ENCODE measurements at places on chromosomes 5 and 9. TPM values are rescaled to one million over a fixed set of nuclear protein-coding genes. Genes with fewer than 3 reads are reported as not detected.

PPIC gene
- total RNA-seq, result 50.8 TPM

ZNF608 gene
- 32.3 TPM for total RNA-seq

SPAG8 gene
- 2.5 TPM for total RNA-seq

KIAA0825 gene
- 3.6 TPM for total RNA-seq

KCNMB1 gene
- 59.1 TPM for total RNA-seq

RNF180 gene
- total RNA-seq, result 2.8 TPM

PCDHGB1 gene
- 4.1 TPM for total RNA-seq

SLC45A2 gene
- 1.0 TPM for total RNA-seq

GALNT12 gene
- 121 TPM for total RNA-seq

DNA sequence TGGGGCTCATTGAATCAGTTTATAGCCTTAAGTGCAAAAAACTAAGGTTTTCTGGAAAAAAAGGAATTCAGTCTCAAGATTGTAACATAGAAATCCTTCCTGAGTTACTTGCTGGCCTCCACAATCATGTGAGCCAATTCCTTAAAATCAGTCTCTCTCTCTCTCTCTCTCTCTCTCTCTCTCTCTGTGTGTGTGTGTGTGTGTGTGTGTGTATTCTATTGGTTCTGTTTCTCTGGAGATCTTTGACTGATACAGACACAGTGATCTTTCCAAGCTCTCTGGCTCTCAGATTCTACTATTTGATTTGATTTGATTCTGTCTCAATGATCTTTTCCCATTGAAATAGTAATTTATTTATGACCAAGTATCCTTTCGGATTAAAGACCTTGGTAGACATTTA is 74.6 kb downstream of the CFAP95 start:
- DNase-seq, result no peak

- no peak for DNase-seq
These were observed 216.2 kb upstream of the IER5L start for GRCh38 chr9:129394061-129394885.

GRCh38 chr9:98890256-98890655 is 53.5 kb upstream of the COL15A1 start:
- DNase-seq, result no peak

DNA sequence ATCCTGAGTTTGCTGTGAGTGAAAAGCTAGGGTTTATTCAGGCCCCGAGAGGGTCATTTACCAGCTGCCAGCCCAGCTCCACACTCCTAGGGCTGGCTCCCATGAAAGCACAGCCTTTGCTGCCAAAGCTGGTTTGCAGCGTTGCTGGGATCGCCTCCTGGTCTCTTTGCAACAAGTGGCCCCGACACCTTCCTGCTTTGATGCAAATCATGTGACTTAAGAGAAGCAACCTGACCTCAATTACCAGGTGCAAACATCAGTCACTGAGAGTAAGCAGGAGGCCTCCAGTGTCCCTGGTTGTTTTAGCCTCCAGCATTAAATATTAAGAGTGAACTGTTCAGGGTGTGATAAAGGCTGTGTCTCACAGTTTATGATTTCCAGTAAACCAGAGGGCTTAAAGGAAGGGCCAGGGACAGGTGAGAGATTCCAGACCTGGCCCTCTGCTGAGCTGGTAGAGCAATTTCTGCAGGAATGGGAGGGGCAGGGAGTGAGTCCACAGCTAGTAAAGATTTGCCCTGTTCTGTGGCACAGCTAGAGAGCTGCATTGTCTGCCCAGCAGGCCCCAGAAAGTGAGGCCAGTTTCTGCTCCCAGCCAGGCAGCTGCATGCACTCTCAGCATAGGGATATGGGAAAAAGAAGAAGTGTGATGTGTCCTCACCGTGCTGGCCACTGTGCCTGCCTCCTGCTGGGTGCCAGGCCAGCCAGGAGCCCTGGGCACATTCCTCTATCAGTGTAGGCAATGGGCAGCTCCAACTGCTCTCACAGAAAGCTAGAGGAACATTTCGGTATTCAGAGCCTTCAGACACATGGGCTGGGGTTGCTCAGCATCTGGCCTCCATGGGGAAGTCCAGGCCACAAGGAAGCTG is 58.0 kb downstream of the SLC22A5 start:
- DNase-seq, result peak; percentile 81

DNA sequence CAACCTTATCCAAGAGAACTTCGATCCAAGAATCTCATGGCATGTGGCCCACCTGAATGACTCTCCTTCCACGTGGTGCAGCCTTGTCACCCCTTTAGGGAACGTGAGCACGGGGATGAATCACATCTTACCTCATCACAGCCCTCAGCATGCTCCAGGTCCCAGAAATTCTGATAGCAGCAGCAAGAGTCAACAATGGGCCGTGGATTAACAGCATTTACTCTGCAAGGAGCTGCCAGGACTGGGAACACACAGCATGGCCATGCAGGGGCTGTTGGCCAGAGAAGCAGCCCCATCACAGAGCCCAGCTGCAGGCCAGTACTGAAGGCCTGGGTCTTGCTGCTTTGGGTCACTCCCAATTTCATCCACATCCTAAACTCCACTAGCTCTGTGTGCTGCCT is 150.4 kb downstream of the C5orf15 start:
- DNase-seq, result no peak

DNA sequence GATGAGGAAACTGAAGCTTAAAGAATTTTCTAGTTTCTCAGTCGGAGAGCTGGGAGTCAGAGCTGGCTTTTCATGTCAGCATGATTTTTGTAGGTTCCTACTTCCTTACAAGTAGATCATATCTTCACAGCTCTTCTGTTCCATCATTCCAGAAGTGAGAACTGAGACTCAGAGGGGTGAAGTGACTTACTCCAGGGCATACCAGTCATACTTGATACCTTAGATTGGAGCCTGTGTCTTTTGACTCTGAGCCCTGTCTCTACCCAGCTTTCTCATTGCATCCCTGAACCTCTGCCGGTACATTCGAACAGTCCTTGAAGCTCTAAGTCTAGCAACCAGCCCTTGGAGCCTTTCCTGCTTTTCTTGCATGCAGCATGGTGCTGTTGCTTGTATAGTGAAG is 53.3 kb downstream of the MCCC2 start:
- DNase-seq, result no peak

DNA sequence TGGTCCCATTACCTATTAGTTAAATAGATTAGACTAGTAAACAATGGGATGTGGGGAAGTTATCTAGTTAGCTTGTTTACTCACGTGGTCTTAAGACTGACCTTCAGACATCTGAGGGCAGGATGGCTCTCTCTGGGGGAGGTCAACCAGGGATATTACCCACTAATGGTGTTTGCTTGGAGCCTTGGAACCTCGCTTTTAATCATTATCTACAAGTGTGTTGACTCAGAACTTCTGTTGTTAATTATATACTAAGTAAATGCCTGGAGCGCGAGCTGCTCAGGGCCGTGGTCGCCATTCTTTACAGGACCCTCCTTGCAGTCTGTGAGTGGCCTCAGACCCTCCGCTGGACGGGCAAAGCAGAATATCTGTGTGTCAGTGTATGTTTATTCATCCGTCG is 48.5 kb upstream of the ZNF354A start:
- DNase-seq, result no peak

- no peak for DNase-seq
These were observed 638.6 kb upstream of the ACO1 start for GRCh38 chr9:31745886-31746285.

DNA sequence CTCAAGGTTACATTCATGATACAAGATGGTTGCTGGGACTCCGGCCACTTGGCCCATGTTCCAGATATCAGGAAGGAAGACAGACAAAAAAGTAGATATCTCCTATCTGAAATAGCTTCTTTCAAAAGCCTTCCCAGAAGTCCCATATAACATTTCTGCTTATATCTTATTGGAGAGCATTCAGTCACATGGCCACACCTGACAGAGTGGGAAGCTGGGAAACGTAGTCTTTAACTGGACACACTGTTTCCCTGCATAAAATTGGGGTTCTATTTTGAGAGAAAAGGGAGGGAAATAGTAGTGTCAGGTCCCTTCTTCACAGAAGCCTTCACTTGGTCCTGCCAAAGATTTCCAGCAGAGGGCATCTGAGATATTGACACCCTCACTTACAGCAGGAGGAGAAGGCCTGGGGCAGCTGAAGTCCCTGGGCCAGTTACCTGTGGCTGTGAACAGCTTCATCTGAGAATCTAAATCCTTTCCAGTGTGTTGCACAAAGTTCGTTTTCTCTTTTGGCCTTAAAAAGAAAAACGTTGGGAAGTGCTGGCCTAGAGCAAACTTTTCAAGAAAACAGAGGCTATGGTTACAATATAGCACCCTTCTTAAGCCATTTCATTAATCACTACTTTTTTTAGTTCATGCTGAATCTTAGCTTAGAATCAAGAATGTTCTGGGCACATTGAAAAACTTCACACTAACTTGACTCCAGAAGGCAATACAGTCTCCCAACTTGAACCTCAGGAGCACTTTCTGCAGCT is 33.5 kb downstream of the SPEF2 start:
- DNase-seq, result no peak

DNA sequence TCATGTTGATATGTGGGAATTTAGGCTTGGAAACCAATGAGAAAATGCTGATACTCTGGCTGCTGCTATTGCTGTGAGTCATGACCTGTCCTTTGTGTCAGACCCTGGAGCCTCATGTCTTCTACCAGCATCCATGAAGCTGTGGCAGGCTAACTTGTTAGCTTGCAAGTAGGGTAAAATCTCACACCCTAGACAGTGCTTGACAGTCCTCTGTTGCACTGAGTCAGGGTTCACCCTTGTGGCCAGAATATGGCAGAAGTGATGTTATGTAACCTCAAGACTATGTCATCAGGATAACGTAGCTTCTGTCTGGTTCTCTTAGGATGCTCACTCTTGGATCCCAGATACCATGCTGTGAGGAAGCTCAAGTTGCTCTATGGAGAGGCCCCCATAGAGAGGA is 110.8 kb downstream of the LHX2 start:
- DNase-seq, result no peak

- no peak for DNase-seq
These were observed 22.2 kb upstream of the MYOT start for GRCh38 chr5:137845472-137845871.

DNA sequence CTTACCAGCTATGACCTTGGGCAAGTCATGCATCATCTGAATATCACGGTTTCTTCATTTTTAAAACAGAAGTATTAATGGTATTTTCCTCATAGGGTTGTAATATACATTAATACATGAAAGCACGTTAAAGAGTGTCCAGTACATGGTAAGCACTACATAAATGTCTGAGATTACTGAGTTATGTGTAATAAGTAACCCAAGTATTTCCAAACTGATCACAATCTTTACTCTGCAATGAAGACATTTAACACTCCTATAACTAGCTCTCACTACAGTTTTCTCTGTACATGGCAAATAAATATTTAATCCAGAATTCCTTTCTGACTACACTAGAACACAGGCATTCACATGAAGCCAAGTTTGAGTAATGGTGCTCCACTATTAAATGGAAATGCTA is 4.0 kb downstream of the GLDC start:
- DNase-seq, result no peak
